ENCODE measurements at places on chromosomes 13 and 19. TPM values are rescaled to one million over a fixed set of nuclear protein-coding genes. Genes with fewer than 3 reads are reported as not detected.

NCAN gene
- total RNA-seq, result 0.07 TPM

HIPK4 gene
- total RNA-seq, result not detected

NCCRP1 gene
- total RNA-seq, result not detected

ZNF562 gene
- total RNA-seq, result 11.1 TPM

CGB5 gene
- total RNA-seq, result not detected

SLC15A1 gene
- total RNA-seq, result 19.0 TPM

MCOLN1 gene
- total RNA-seq, result 10.5 TPM

ASPDH gene
- total RNA-seq, result 22.1 TPM

R3HDM4 gene
- 14.5 TPM for total RNA-seq

ATP4A gene
- not detected for total RNA-seq

VSTM2B gene
- total RNA-seq, result not detected

ATP8A2 gene
- not detected for total RNA-seq

SYT5 gene
- total RNA-seq, result not detected

DNA sequence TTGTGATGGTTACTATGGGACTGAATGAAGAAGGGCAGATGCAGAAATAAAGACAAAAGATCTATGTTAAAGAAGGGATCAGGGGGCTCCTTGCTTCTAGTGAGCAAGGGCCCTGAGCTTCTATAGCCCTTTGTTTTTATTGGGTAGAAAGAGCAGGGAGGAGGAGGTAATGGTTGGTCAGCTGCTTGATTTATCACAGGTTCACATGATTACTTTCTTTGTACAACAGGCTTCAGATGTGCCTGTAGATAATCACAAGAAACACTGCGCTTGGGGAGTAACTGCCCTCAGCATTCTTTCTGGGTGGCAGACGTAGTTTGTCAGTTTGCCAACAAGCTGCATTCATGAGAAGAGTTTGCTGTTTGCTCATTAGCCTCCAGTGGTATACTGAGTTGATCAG, 4.8 kb upstream of the ZNF439 start:
- DNase-seq, result no peak

- DNase-seq, result no peak
Measured at GRCh38 chr19:942133-942645, 16.4 kb downstream of the ARID3A start.

DNA sequence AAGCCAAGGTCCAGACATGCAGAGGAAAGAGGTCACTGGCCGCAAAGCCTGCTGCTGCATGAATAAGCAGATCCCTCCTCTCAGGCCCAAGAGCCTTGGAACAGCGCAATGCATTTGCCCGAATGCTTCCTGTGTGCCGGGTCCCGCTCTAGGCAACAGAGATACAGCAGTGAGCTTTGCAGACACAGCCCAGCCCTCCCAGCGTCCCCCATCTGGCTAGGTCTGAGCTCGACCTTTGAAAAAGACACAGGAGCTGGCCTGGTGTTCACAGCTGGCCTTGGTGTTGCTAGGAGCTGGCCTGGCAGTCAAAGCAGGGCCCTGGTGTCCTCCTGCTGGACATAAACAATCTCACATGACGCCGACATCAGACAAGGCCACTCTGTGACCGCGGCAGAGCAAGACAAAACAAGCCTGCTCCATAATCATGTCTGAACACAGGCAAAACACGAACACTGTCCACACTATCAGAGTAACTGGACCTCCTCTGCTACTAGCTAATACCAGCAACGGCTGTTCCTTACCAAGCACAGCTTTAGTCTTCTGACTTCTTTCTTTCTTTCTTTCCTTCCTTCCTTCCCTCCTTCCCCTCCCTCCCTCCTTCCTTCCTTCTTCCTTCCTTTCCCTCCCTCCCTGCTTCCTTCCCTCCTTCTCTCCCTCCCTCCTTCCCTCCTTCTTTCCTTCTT, 5.7 kb upstream of the PEX11G start:
- peak; percentile 55 for DNase-seq

GRCh38 chr13:111074826-111075225, 40.3 kb upstream of the ARHGEF7 start:
- DNase-seq, result no peak

DNA sequence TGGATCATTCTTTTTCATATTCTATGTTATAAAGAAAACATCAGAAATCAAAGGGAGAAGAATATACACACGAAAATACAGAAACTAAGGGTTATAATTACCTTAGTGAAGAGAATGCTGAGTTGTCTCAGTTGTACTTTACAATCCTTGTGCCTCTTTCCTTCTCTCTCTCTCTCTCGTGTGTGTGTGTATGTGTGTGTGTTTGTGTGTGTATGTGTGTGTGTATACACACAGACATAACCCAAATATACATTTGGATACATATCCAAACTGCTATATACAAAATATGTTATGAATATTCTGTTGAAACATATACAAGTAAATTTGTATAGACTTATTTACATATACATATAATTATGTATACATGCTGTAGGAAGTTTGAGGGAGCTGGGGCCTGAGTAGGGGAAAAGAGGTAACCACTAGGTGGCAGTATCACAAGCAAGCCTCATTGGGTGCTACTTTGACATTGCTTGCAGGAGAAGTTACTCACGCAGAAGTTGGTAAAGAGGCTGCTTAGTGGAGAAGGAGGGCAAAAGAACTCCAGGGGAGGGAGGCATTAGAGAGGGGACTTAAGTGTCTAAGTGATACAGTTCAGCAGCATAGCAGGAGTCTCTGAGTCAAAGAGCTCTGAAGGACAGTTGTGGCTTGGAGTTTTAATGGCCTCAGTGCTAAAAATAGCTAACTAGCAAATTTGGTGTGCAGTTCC, 465.1 kb upstream of the PCDH20 start:
- DNase-seq, result no peak

- no peak for DNase-seq
Measured at GRCh38 chr13:51154029-51154555, 43.0 kb upstream of the C13orf42 start.

DNA sequence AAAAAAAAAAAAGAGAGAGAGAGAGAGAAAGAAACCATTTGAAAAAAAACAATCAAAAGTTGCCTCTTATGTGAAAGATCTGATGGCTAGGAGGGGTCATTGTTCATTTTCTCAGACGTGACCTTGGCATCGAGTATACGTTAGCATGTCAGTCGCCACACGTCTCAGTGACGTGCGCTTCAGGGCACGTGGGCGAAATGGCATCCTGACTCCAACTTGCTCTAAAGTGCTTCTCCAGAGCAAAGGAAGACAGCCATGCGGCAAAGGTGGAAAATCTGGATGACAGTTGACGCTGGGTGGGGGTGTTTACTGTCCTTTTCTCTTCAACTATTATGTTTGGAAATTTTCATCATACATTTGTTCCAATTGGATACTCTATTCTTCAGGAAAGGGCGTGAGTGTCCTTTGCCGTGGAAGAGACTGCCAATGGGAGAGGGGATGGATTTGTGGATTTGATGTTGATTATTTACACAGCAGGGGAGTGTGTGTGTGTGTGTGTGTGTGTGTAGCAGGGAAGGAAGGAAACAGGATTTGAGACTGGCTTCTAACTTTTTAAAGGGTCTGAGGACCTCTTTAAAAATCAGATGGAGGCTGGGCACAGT, 25.0 kb downstream of the KLF2 start:
- DNase-seq, result no peak

GRCh38 chr19:42487032-42487797, 41.1 kb downstream of the CEACAM1 start:
- no peak for DNase-seq

- DNase-seq, result no peak
Measured at GRCh38 chr19:10876459-10877240, 5.3 kb downstream of the CARM1 start.

DNA sequence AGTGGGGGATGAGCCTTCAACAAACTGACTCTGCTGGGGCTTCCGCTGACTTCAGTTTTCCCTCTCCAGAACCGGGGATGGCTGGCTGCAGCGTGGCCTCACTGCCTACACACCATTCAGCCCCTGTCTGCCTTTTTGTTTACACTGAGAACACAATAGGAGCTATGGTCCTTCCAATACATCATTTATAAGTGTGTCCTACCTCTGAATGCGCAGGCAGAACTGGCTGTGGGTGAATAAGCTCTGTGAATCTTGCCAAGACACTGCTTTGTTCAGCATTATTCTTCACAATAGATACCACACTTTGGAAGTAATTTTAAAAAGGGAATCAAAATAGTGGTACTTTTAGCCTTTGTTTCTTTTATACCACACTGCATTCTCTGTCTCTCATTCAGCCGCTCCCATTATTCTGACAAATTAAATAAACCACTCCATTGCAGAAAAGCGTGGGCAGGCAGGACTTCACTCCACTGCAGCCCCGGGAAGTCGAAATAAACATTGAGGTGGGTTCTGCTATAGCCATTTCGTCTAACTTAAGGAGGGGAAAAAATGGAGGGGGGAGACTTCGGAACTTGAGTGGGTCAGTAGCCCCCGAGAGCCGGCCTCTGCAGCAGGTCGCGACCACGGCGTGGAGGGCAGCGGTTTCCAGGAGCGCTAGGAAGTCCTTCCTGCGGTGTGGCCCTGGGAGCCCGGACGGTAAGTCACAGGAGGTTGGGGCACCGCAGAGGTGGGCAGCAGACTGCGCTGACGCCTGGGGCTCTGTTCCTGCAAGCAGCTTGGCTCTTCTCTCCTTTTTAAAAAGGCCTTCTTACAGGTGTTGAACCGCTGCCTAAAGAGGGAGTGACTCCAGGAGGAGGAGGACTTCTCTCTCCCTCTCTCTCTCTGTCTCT, 94.8 kb upstream of the SOX1 start:
- no peak for DNase-seq

GRCh38 chr19:6516018-6516658, 14.0 kb upstream of the TUBB4A start:
- DNase-seq, result peak; percentile 92

- DNase-seq, result no peak
Measured at GRCh38 chr13:97567510-97568243, 133.7 kb downstream of the RAP2A start.

GRCh38 chr13:102978168-102978567, 88.0 kb downstream of the SLC10A2 start:
- no peak for DNase-seq

- DNase-seq, result no peak
Measured at GRCh38 chr13:100630555-100630954, 42.0 kb upstream of the GGACT start.

DNA sequence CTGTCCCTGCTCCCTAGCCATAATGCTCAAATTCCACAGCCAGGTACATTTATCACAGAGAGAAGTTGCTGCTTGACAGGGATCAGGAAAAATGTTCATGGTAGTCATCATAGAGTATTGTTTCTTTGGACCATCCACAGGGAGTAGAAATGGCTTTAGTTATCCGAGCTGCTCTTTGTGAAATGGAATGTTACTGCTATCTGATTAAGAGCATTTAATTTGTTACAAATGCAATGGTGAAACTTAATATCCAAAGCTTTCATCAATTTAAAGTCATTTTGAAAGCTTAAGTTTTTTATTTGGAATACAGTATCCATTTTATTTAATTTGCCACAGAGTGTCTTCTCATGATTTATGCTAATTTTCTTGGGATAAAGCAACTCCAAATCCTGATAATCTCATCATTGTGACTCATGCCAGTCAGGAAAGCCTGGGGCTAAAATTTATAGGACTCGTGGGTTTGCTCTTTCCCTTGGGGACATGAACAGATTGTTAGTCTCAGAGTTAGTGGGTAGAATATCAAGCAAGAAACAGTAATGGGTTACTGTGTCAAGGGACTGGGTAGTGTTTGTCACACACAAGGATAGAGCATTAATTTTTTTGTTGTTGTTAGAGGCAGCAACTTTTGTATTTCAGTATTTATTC, 59.8 kb downstream of the SCEL start:
- DNase-seq, result no peak

DNA sequence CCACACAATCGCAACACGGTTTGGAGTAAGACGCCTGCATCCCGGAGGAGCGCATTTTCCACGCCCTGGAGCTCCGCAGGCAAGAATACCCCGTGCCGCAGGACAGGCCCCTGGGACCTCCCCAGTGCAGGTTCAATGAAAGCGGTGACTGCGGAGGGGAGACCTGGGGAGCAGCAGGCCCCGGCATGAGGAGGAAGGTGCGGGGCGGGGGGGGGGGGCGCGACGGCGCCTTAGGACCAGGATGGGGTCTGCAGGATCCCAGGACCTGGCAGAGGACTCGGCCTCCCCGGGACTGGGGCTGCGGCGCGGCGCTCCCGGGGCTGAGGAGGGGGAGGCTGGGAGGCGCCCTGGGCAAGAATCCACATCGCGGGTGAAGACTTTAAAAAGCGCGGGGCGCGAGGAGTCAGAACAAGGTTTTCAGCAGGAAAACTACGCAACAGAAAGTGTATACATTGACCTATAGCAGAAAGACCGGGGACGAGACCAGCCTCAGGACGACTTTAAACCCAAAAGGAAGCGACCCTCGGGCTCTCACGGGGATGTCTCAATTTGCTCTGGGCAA, 432 bp downstream of the ZNF611 start:
- peak; percentile 27 for DNase-seq

DNA sequence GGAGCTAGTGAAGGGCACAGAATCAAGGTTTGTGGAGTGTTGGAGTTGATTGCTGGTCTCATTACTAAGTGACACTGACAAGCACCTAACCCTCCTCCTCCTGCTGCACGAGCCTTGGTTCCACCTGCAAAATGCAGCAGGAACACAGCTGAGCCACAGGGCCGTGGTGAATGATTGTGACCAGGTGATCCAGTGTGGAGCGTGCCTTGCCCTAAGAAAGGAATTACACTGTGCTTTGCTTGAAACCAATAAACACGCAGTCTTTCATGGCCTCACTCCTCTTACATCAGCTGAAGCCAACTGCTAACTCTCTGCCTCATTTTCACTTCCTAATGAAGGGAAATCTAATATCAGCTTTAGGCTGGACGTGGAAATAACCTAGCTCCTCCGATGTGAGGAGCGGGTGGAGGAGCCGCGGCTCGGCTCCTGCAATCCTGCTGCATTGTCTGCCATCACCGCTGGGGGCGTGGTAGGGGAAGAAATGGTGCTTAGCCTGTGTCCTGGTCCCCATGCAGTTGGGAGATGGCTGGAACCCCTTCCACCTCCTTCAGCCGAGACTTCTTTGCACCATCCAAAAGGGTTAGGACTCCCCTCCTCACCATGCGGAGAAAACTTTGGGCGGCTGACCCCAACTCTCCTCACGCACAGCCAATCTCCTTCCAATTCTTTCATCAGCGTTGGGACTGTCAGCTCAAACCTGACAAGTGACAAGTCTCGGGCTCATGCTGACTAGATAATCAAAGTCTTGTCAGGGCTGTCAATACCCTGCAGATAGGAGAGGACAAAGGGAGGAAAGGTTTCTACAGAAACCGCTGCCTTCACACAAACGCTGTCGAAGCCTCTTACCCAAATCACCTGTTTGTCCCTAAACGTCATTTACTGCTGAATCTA, 427.9 kb downstream of the ZNF536 start:
- DNase-seq, result peak; percentile 64

GRCh38 chr13:67416047-67416925, 186.2 kb upstream of the PCDH9 start:
- peak; percentile 61 for DNase-seq

GRCh38 chr13:114108141-114108761, 24.2 kb downstream of the RASA3 start:
- DNase-seq, result peak; percentile 41
